ENCODE measurements at places on chromosomes 7 and 10.

GRCh38 chr10:69318106-69318866 is 40.0 kb downstream of the HK1 start:
- peak; percentile 56 for DNase-seq

DNA sequence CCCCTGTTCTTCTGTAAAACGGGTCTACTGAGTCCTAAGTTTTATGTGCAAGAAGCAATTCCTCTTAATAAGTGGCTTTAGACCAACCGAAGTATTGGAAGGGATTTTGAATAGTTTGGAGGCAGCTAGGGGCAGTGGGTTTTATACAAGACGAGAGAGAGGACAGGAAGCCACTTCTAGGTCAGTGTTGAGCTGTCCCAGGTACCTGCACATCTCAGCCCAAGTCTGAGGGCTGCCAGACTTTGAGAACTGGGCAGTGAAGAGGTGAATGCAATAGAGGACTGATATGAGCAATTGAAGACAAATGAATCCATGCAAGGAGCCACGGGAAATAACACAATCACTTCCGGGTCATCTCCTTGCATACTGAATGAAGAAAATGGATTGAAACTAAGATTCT is 273.5 kb downstream of the KLF6 start:
- no peak for DNase-seq

- DNase-seq, result peak; percentile 73
Observed at GRCh38 chr10:96651998-96652431, 65.2 kb upstream of the TM9SF3 start.

DNA sequence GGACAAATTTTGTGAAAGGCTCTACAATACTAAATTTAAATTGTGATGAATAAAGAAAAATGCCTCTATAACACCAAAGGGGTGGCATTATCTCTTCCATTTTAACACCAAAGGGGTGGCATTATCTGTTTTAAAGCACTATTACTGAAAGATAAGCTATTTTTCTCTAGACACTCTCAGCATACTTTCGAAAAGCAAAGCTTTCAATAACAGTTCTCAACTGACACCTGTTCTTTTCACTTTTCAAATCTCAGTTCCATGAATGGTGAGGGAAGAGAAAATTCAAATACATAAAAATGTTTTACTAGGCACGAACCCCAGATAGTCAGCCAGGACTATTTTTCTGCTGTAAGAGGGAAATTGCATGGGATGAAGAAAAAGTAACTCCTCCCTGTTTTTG is 103.8 kb downstream of the CPEB3 start:
- no peak for DNase-seq

DNA sequence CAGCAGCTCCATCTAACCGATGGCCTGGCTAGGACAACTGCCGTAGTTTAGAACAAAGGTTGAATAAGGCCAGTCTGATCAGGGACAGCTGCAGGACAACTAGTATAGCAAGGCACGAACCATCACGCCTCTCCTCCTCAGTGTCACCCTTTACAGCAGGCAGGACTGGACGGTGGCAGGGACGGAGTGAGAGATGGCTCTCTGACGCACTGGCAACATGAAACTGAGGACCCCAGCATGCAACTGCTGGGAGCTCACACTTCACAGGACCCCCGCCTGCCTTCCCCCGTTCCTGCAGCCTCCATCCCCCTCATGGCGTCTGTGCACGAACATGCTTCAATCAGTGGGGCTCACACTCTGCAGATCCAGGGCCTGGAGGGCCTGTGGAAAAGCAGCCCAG is 53.7 kb downstream of the ZRANB1 start:
- DNase-seq, result no peak

GRCh38 chr10:74036474-74036873 is 38.6 kb downstream of the VCL start:
- no peak for DNase-seq

- no peak for DNase-seq
Observed at GRCh38 chr10:81873932-81874816, 820 bp upstream of the NRG3 start.

DNA sequence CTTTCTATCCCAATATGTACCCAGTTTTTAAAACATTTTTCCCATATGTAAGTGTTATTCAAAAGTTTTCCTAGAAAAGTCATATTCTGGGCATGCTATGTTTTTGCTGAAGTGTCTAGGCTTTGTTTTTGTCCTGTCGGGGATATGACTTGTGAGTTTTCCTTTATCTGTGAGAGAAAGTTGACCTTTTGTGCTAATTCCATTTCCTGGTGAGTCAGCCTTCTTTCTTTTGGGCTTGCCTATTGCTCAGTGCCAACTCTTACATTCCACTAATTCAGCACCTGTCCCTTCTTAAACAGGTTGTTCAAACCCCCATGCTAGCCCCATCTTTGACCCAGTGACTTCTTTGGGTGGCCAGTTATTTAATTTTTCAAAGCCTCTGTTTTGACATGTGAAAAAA is 146.2 kb downstream of the AHR start:
- DNase-seq, result no peak

- no peak for DNase-seq
Observed at GRCh38 chr7:5445981-5446594, 22.5 kb upstream of the TNRC18 start.

DNA sequence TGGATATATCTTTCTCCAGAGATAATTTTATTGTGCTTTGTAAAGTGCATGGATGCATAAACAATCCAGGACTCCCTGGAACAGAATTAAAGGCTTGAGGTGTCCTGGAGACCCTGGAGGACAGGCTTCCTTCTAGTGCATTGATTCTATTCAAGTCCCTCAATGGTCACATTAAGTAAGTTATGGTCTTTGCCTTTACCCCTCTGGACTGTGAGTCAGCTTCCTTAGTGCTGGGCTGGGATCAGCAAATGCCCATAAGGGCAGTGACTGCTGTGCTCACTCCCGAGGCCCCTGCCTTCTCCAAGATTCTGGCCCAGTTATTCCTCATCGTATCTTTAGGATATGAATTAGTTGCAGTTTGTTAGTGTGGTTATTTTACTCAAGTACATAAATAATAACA is 178.7 kb upstream of the PRSS58 start:
- peak; percentile 24 for DNase-seq

- DNase-seq, result no peak
Observed at GRCh38 chr10:128448796-128449195, 322.6 kb upstream of the MKI67 start.

DNA sequence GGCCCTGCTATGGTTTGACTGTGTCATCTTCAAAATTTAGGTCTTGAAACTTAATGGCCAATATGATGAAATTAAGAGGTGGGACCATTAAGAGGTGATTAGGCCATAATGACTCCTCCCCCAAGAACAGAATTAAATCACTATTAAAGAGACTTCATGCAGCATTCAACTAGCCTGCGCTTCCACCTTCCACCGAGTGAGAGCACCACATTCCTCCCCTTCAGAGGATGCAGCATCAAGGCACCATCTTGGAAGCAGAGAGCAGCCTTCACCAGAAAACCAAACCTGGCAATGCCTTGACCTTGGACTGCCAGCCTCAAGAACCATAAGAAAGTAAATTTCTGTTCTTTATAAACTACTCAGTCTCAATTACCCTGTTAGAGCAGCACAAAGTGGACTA is 371.1 kb upstream of the NFE2L3 start:
- no peak for DNase-seq

- no peak for DNase-seq
Observed at GRCh38 chr7:41700044-41700471, 2.8 kb downstream of the INHBA start.

DNA sequence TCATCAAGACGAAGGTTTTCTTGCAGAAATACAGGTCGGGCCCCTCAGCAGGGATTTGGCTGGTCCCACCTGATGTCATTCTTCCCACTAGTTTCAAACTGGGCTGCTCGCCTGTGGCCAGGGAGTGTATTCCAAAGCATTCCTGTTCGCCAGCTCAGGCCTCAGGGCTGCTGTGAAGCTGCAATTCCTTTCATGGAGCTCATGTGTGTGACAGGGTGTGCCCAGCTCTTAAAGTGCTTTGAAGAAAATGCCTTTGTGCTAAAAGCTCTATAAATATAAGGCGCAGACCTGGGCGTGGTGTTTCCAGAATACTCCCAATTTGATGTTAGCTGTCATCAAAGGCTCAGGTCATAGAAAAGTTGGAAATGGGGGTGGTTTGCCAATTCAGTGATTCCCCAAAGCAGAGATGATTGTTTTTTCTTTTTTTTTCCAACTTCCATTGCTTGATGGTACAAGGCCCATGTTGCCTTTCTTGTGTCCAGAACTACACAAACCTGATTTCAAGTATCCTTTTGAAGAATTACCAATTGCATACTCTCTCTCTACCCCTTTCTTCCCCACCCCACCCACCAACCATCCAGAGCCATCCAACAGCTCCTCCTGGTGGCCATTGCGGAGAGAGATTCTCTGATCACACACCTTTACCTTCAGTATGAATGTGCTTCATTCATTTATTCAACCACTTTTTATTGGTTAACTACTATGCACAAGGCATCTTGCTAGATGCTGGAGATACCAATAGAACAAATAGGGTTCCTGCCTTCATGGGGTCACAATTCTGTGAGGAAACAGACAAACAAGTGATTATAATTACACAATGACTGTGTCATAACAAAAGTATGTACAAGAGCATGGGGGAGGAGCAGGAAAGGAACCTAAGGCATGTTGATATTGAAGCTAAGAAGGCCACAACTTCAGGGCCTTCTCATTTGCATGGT is 297.3 kb upstream of the LYZL1 start:
- DNase-seq, result no peak

- DNase-seq, result no peak
Observed at GRCh38 chr7:145431834-145432233, 596.0 kb upstream of the TPK1 start.

- no peak for DNase-seq
Observed at GRCh38 chr10:127757033-127757432, 20.0 kb downstream of the FOXI2 start.

GRCh38 chr10:4176500-4177281 is 391.7 kb upstream of the KLF6 start:
- no peak for DNase-seq
